Activated T-helper 17 cell treated with anti-CD3 and anti-CD28 coated beads, Interleukin-2, amount 50 U/mL, for 72 hours (primary cell): ENCODE measurements at places on chromosomes 6 and 20. TPM values are rescaled to one million over a fixed set of nuclear protein-coding genes. Genes with fewer than 3 reads are reported as not detected.

GRCh38 chr6:159359581-159360297 lies 190.5 kb downstream of the FNDC1 start:
- no peak for ATAC-seq

- no peak for ATAC-seq
Observed at GRCh38 chr20:49925901-49926454, 10.2 kb upstream of the RNF114 start.

- no peak for ATAC-seq
Observed at GRCh38 chr6:160667639-160668481, 3.8 kb upstream of the LPA start.

- ATAC-seq, result no peak
Observed at GRCh38 chr6:39769012-39769411, 23.2 kb upstream of the DAAM2 start.

RGS17 gene
- total RNA-seq, result 0.26 TPM

DNA sequence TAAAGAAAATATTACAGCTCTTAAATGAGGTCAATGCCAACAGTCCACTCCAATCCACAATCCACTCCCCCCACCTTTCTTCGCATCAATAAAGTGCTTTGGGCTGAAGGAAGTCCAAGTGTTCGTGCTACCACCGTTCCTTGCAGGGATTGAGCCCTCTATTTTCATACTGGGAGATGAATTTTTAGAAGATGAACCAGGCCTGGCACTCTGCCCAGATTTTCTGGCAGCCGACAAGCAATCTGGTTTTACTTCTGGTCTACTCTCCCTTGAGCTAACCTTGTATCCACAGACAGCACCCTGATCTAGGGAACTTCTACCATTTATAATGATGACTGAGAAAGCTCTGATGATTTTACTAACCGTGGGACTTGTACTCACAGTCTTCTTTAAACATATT lies 72.3 kb downstream of the BTBD9 start:
- ATAC-seq, result no peak

DNA sequence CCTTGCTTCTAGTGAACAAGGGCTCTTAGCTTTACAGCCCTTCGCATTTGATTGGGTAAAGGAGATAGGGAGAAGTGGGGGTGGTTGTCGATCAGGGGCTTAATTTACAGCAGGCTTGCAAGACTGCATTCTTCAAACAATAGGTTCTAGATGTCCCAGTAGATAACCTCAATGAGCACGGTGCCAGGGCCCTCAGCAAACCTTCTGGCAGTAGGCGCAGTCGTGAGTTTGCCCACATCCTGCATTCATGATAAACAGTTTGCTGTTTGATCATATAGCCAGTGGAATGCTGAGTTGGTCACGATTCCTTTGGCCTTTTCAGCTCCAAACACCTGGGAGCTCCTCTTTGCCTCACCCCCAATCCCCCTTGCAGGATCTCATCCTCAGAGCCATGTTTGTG lies 27.5 kb downstream of the SUN5 start:
- ATAC-seq, result no peak

EPB41L2 gene
- 31.0 TPM for total RNA-seq

TAF11 gene
- 28.7 TPM for total RNA-seq

GRCh38 chr6:97885828-97886227 lies 602.8 kb upstream of the MMS22L start:
- ATAC-seq, result no peak

DNA sequence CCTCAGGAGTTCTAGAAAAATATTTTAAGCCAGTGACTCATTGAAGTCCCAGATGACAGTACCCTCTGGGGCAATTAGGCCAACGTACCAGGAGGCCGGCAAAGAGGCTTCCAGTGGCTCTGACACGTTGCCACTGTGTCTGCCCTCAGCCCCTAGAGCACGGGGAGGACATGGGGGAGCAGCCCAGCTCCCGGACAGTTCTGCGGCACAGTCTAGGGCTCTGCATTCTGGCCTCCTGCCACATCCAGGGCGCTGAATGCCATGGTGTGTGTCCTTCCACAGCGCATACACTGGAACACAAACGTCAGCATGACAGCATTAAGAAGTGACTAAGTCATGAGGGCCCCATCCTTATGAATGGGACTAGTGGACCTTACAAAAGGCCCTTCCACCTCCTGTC lies 156.2 kb downstream of the RNASET2 start:
- no peak for ATAC-seq

DNA sequence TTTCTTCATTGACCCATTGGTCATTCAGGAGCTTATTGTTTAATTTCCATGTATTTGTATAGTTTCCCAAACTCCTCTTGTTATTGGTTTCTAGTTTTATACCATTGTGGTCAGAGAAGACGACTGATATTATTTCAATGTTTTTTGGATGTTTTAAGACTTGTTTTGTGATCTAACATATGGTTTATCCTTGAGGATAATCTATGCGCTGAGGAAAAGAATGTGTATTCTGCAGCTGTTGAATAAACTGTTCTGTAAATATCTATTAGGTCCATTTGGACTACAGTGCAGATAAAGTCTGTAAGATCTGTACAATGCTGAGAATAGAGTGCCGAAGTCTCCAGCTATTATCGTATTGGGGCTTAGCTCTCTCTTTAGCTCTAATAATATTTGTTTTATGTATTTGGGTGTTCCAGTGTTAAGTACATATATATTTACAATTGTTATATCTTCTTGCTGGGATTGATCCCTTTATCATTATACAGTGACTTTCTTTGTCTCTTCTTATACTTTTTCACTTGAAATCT lies 223.3 kb upstream of the ZNF217 start:
- no peak for ATAC-seq

DNA sequence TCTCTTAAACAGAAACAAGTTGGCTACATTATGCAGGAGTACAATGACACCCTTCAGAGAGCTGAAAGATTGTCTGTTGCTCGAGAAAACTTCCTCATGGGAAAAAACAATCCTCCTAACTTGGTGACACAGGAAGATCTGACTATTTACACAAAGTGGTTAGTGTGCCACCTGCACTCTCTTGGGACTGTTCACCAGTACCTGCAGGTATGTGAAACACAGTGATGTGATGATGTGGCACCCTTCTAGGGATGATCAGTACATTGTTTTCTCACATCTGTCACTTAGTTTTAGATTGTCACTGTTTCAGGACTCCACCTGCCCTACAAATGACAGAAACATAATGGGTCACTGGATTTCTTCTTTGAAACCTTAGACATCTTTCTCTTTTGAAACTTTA lies 101.8 kb downstream of the CEP57L1 start:
- peak; percentile 65 for ATAC-seq

- ATAC-seq, result peak; percentile 49
Observed at GRCh38 chr20:43448748-43449535, 8.8 kb upstream of the SRSF6 start.

DNA sequence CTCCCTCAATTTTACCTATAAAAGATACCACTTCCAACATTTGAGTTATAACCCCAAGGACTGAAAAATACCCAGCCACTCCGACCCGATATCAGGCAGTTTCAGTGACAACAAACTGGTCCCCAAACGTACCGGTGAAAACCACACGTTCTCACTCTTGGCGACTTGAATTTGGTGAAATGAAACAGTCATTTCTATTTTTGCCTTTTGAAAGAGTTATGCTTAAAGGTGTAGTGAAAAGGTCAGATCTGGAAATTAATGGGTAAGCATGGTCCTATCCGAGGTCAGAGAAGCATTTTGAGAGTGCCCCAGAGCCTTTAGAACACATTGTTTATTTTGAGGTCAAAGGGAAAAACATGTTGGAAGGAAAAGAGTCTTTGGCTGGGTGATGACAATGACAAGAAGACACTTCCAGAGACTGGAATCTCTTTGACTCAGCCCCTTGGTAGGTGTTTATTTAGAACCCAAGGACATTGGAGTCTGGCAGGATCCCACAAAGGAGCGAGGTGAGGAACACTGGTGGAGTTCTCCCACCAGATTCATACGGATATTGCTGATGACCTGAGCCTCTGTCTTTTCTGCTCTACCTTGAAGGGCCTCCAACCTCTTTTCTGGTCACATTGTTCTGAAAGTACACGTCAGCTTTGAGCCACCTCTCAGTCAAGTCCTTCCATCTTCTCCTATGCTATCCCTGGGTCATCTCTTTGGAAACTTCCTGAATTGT lies 235.0 kb downstream of the GMPR start:
- peak; percentile 44 for ATAC-seq

DNA sequence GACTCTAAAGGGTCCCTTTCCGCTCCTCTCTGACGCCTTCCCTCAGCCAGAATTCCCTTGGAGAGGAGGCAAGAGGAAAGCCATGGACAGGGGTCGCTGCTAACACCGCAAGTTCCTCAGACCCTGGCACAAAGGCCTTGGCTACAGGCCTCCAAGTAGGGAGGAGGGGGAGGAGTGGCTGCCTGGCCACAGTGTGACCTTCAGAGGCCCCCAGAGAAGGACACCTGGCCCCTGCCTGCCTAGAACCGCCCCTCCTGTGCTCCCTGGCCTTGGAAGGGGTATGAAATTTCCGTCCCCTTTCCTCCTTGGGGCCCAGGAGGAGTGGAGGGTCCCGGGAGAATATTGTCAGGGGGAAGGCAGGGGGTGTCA lies 2.7 kb downstream of the VEGFA start:
- no peak for ATAC-seq

GRCh38 chr20:47075263-47075662 lies 180.6 kb downstream of the EYA2 start:
- no peak for ATAC-seq

- no peak for ATAC-seq
Observed at GRCh38 chr6:33080127-33081089, 4.6 kb downstream of the HLA-DPB1 start.

MYCT1 gene
- not detected for total RNA-seq

DNA sequence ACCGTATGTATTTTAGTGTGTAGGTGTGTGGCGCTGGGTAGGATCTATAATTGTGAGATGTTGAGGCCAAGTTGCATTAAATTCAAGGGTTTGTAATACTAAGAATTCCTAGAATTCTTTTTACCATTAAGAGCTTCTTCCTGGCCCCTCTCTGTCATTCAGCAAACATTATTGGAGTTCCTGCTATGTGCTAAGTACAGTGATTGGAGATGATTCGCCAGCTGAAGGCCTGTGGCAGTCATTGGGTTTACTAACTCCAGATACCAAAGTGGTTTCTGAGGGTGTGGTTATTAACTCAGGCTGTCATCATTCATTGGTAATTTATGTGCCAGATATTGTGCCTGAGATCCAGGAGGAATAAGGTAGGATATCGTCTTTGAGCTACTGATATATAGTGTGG lies 167.1 kb downstream of the LAMA2 start:
- ATAC-seq, result no peak
